ENCODE measurements at places on chromosomes 6 and 20. TPM values are rescaled to one million over a fixed set of nuclear protein-coding genes. Genes with fewer than 3 reads are reported as not detected.
A peak's percentile ranks its signal among the peaks of the same experiment; 100 is the strongest.

Gene AVP
- total RNA-seq: not detected

Gene POM121L2
- total RNA-seq: not detected

DNA sequence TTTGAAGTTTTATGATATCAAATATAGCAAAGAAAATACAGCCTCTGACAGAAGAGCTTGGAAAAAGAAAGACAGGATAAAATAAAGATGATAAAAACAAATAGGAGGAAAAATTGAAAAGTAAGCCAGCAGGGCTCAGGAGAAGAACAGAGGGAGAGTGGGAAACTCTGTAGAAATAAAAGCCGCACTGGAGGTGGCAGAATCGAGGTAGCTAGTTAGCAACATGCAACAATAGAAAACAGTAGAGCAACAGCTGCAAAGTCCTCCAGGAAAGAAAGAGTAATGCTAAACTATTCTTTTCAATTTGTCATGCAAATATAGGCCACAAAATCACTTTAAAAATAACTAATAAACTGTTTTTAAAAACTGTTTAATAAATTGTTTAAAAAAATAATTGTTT is 28.8 kb downstream of the HBS1L start:
- DNase-seq: no peak

Gene RFX6
- not detected for total RNA-seq

DNA sequence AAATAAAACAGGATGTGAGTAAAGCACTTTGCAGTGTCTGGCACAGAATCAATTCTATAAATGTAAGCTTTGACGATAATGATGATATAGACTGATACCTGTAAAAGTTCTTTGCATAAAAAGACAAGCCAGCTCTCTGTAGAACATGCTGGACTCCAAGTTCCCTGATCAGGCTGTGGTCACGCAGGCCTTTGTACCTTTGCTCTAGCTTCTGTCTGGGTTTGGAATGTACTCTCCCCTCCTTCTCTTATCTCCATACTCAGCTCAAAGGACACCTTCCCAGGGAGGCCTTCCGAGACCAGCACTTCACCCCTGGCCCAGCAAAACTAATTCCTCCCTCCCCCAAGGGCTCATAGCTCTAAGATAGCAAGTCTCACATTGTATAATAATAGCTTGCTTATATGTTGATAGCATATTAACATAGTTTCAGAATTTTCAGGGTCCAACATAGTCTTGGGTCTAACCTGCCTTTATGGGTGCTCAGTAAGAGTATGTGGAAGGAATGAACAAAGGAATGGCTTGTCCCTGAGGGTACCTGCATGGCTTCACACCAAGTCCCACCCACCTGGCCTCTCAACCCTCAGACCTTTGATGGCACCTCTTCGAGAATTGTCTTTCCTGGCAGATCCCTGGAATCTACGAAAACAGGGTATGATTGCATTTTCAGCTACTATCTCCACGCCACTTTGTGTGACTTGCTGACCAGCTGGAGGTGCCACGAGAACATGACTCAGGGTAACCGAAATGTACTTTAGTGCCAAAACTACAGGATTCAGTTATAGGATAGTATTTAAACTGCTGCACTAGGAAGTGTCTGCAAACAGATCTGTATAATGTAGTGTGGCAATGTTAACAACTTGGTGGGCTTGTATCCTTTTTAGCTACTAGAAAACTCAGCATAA is 41.7 kb upstream of the PIM1 start:
- DNase-seq: peak; percentile 77

Gene STAU1
- 125 TPM for total RNA-seq

GRCh38 chr20:63980806-63981728 is at the start of gene PRPF6:
Gene PRPF6, plus strand, starts transcription at chr20:63981132. Its CDS starts 114 bp downstream, at chr20:63981246.
- peak; percentile 97 for DNase-seq

Gene COX7A2
- total RNA-seq: 839 TPM

Gene ACSS1
- 0.32 TPM for total RNA-seq

- peak; percentile 97 for DNase-seq
Observed at GRCh38 chr6:85660181-85660611, 17.5 kb upstream of the SYNCRIP start.

Gene PROKR2
- total RNA-seq: not detected

Gene TSBP1
- not detected for total RNA-seq

GRCh38 chr6:85124472-85125354 is 325.2 kb upstream of the NT5E start:
- DNase-seq: no peak

DNA sequence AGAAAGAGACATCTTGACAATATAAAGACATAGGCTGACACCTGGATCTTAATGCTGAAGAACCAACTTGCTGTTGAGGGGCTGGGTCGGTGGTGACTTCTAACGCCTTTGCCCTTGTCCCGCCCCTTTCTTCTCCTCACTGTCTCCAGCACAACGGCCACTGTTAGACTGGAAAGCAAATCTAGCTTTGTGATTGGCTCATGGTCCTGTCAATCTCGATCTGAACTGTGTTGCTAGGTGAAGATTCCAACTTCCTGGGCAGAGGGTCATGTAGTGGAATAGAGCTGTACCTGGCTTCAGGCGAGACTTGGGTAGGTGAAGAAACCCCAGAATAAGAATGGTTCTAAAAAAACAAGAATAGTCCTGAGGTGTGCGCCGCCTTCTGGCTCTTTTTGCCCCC is at the start of gene PGK2:
PGK2 (minus strand) TSS at position 110 of the 400 bp plus-strand sequence; CDS start at position 12, 98 bp downstream.
- peak; percentile 33 for DNase-seq

Gene STMND1
- total RNA-seq: not detected

Gene SEL1L2
- total RNA-seq: not detected

DNA sequence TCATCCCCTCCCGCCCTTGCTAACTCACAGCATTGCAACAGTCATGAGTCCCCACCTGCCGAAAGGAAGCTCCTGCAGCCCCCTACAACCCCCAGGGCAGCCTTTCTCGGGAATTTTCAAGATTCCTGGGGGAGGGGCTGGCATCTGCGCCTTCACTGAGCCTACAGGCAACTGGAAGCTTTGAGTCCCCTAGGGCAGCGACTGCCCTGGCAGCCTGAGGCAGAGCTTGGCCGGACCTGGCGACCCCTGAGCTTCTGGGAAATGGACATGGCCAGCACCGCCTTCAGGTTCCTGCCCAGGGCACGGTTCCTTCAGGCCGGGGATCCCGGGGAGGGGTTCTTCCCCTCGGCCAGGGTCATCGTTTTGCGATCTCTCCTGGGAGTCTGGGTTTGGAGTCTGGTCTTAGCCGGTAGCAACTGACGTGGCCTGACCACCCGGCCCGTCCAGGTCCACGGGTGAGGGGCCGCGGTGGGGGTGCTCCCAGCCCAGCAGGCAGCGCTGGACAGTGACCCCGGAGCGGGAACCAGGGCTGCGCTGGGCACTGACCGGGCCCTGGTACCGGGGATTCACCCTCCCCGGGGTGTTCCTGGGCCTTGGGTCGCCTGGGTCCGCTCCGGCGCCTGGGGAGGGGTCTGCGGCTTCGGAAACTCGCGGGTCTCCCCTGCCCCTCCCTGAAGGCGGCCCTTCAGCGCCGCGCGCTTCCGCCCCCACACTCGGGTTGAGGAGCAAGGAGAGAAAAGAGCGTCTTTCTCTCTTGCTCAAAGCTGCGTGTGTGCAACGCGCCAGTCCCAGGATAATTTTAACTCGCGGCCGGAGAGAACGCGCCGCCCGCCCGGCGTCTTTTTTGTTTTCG is 593 bp upstream of the COL9A3 start:
- peak; percentile 34 for DNase-seq

- no peak for DNase-seq
Observed at GRCh38 chr6:90494067-90494780, 92.6 kb downstream of the MAP3K7 start.

DNA sequence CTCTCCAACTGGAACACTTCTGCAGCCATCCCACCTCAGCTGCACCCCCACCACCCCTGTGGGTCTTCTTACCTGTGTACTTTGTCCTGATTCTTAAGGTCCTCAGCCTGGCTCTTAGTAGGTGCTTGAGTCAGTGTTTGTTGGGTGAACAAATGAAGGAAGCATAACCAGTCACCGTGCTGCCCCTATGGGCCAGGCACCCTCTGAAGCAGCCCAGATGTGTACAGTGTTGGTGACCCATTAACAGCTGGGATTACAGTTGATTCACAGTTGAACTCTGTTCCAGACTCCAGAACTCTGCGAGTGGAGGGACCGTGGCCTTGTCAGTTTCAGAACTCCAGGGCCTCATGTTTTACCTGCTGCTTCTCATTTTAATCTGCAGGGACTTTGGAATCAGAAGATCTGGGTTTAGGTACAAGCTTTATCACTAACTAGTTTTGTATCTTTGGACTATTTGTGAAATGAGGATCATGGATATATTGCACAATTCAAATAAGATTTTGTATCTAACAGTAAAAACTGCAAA is 203.8 kb downstream of the TMEM242 start:
- DNase-seq: no peak

DNA sequence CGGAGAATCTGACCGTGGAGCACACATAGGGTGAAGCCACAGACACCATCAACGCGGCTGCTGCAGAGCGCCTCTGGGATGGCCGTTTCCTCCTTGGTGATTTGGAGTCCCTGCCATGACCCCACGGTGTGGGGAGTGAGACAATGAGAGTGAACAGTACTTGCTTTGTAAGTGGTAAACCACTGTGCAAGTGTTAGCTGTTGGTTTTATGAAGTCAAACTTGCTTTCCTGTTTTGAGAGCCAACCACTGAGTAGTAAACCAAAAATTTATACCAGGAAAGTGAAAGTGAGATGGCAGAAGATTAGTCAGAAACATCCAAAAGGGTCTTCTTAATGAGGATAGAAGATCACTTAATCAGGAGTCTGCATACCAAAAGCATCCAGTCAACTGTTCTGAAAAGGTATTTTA is 160.7 kb downstream of the FOXC1 start:
- DNase-seq: peak; percentile 42

DNA sequence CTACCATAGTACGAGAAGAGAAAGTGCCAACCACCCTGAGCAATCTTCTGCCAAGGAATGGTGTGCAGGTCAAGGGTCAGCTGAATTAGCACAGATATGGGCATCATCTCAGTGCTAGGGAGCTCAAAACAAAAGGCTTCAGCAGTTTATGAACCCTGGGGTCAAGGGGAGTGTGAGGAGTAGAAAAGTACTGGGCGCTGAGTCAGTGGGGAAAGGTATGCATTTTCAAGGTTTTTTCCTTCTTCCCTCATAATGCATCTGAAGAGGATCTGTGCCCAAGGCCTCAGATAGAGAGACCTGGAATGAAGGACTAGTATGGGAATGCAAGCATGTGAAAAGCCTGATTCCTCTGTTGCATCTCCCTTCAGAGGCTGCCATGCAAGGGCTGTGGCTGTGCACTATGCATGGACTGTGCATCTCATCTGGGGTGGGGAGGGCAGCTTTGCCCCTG is 81.7 kb downstream of the PERP start:
- DNase-seq: peak; percentile 46

Gene NRSN1
- total RNA-seq: not detected

DNA sequence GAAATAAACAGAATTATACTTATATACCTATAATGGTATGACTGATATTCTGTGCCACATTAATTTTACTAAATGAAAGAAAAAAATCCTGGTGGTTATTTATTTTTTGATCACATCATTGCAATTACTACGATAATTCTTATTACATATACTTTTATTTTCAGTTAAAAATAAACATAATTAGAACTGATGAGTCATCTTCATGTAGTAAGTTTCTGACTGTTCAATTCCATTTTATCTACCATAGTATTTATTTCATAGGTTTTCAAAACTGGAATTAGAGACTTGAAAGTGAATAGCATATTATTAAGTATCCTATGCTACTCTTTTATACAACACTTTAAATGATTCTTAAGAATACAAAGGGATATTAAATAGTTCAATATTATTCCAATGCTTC is 80.3 kb downstream of the DTNBP1 start:
- DNase-seq: no peak

- no peak for DNase-seq
Observed at GRCh38 chr6:155215906-155216305, 47.9 kb upstream of the CLDN20 start.

Gene FRMD1
- not detected for total RNA-seq

GRCh38 chr6:72551470-72551869 is 70.4 kb upstream of the KCNQ5 start:
- peak; percentile 45 for DNase-seq

GRCh38 chr6:20921578-20921977 is 387.3 kb downstream of the CDKAL1 start:
- no peak for DNase-seq

Gene PLCG1
- 65.7 TPM for total RNA-seq

DNA sequence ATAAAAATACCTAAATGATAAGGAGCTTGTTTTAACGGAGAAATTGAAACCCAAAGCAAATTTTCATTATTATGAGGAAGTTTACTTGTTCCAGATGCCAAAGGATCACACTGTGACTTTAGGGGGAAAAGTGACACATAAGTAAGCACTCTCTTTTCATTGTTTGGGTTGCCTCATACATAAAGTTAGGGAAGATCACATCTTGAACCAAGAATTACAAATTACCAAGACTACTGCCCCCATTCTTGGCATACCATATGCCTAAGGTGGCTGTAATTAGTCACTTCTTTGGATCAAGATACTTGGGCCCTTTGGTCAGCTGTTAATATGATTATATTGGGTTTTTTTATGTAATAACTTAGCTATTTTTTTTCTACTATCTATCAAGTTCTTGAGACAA is 269.0 kb downstream of the COL12A1 start:
- peak; percentile 78 for DNase-seq

Gene NHSL1
- 10.1 TPM for total RNA-seq

Gene TCF21
- total RNA-seq: 0.07 TPM

DNA sequence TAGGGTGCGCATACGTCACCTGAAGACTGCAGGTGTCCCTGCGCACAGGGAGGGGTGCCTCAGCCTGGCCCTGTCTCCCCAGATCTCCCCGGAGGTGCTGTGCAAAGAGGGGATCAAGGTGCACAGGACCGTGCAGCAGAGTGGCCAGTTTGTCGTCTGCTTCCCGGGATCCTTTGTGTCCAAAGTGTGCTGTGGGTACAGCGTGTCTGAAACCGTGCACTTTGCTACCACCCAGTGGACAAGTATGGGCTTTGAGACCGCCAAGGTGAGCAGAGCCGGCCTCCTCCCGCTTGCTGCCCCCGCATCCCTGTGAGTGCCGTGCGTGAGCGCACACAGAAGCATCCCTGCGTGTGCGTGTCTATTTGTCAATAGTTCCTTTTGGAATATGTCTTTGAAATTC is 150.7 kb downstream of the DTNBP1 start:
- no peak for DNase-seq

GRCh38 chr6:24060982-24061754 is 64.8 kb upstream of the NRSN1 start:
- no peak for DNase-seq

GRCh38 chr20:38345643-38346042 is 639 bp upstream of the LBP start:
- DNase-seq: no peak

Gene FOXF2
- 4.1 TPM for total RNA-seq

GRCh38 chr6:139905404-139906052 is 531.1 kb upstream of the CITED2 start:
- peak; percentile 28 for DNase-seq

All from M059J (cell line).